CD8-positive, alpha-beta memory T cell (primary cell): ENCODE measurements at places on chromosomes 7 and 10.

GRCh38 chr10:46522295-46523118 lies 34.0 kb downstream of the GPRIN2 start:
- no peak for DNase-seq
- no peaks in the 10 kb centered on the region for H3K36me3 ChIP-seq
- H3K4me1 ChIP-seq: no peaks in the 10 kb centered on the region
- no peak overlapping the region for H3K4me3 ChIP-seq
- no peak overlapping the region for H3K27ac ChIP-seq

- no peaks in the 10 kb centered on the region for H3K36me3 ChIP-seq
- no peak overlapping the region for H3K27ac ChIP-seq
- H3K4me3 ChIP-seq: no peak overlapping the region
- no peaks in the 10 kb centered on the region for H3K27me3 ChIP-seq
- no peak for DNase-seq
- no peaks in the 10 kb centered on the region for H3K4me1 ChIP-seq
These were observed 75.7 kb downstream of the CHST15 start for GRCh38 chr10:124017729-124018128.

- no peak overlapping the region for H3K27ac ChIP-seq
- H3K4me3 ChIP-seq: no peak overlapping the region
- DNase-seq: no peak
These were observed 20.2 kb upstream of the FHIP2A start for GRCh38 chr10:114801411-114801813.

- no peaks in the 10 kb centered on the region for H3K27me3 ChIP-seq
- H3K4me1 ChIP-seq: peaks cover 31% of the 10 kb centered on the region
- peak overlapping the region; percentile 99 for H3K4me3 ChIP-seq
- peaks cover 16% of the 10 kb centered on the region for H3K36me3 ChIP-seq
- H3K27ac ChIP-seq: peak overlapping the region; percentile 89
These were observed 26.5 kb downstream of the TNRC18 start for GRCh38 chr7:5396999-5397663.

DNA sequence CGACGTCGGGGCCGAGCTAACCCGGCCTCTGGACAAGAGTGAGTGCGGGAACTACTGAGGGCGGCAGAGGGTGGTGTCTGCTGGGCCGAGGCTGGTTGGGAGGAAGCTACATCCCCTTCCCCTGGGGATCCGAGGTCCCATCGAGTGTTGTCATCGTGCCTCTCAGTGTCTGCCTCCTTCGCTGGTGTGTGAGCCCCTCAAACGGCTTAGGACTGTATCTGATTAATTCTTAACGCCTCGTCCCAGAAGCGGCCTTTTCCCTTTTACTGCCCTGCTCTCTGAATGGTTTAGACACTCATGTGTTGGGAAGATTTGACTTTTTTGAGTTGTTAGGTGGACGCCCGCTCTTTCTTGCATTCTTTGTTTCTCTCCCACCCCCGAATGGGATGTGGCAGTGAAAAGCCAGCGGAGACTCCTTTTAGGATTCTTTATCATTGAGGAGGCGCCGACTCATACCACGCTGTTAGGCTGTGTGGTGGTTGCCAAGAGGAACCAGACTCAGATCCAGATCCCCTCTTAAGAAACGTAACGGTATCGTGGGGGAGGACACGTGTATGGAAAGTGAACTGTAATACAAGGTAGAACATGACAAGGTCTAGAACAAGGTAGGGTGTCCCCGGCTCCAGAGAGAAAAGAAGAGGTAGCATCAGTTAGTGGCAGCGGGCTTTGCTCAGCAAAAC lies 631 bp downstream of the SUPV3L1 start:
- peak overlapping the region; percentile 77 for H3K4me3 ChIP-seq
- peaks cover 15% of the 10 kb centered on the region for H3K4me1 ChIP-seq
- peak overlapping the region; percentile 97 for H3K27ac ChIP-seq

GRCh38 chr7:69184339-69184738 lies 413.9 kb upstream of the AUTS2 start:
- no peaks in the 10 kb centered on the region for H3K36me3 ChIP-seq
- H3K27ac ChIP-seq: no peak overlapping the region
- no peaks in the 10 kb centered on the region for H3K27me3 ChIP-seq
- no peak overlapping the region for H3K4me3 ChIP-seq
- no peaks in the 10 kb centered on the region for H3K4me1 ChIP-seq
- DNase-seq: no peak

GRCh38 chr7:73682745-73683055 lies 553 bp downstream of the DNAJC30 start:
- H3K4me1 ChIP-seq: peaks cover 24% of the 10 kb centered on the region
- DNase-seq: no peak
- peaks cover 19% of the 10 kb centered on the region for H3K36me3 ChIP-seq
- no peaks in the 10 kb centered on the region for H3K27me3 ChIP-seq
- H3K27ac ChIP-seq: peak overlapping the region; percentile 93

DNA sequence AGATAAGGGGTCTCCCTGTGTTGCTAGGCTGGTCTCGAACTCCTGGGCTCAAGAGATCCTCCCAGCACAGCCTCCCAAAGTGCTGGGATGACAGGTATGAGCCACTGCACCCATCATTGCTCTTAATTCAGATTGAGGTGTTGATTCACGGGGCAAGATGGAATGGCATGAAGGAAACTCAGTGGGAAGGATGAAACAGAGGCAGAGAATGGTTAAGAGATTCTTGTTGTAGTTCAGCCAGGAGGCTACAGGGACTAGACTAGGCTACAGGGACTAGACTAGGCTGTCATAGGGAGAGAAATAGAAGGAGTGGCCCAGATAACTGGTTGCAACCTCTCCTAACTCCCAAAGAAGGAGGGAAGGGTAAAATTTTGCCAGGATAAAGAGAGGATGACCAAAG lies 48.0 kb downstream of the THNSL1 start:
- DNase-seq: no peak
- H3K36me3 ChIP-seq: no peaks in the 10 kb centered on the region
- no peak overlapping the region for H3K27ac ChIP-seq
- no peaks in the 10 kb centered on the region for H3K27me3 ChIP-seq
- H3K4me3 ChIP-seq: no peak overlapping the region

DNA sequence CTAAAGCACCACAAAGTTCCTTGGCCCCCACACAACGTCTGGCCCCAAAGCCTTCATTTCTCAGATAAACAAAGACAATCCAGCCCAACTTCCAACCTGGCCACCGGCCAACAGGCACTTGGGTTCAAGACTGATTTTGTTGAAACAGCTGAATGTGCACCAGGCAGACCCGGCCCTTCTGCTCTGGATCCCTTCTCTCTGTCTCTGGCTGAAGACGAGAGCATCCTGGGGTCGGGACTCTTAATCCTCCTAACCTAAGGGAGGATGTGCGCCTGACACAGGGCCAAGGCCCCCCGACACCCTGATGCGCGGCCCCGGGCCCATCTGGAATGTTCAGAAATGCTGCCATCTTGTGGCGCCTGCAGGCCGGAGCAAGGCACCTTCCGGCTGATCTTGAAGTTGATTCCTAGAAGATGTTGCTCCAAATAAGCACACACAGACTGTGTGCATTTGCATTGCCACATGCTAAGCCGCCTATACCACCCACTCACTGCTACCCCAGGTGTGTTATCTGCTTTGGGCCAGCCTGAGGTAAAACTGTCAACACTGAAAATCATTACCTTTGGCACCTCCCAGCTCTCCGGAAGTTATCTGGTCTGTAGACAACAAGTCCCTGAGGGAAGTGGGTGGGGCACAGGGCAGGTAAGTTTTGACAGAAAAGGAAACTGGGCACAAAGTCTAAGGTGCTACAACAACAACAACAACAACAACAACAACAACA lies 98.4 kb upstream of the HABP2 start:
- H3K4me3 ChIP-seq: no peak overlapping the region
- no peaks in the 10 kb centered on the region for H3K27me3 ChIP-seq
- H3K27ac ChIP-seq: no peak overlapping the region

GRCh38 chr10:64682043-64682442 lies 1160.8 kb downstream of the REEP3 start:
- no peak overlapping the region for H3K4me3 ChIP-seq
- H3K4me1 ChIP-seq: no peaks in the 10 kb centered on the region
- no peak overlapping the region for H3K27ac ChIP-seq
- H3K27me3 ChIP-seq: no peaks in the 10 kb centered on the region

- H3K4me1 ChIP-seq: no peaks in the 10 kb centered on the region
- H3K4me3 ChIP-seq: no peak overlapping the region
These were observed 326.9 kb downstream of the KIF20B start for GRCh38 chr10:90028312-90028711.

DNA sequence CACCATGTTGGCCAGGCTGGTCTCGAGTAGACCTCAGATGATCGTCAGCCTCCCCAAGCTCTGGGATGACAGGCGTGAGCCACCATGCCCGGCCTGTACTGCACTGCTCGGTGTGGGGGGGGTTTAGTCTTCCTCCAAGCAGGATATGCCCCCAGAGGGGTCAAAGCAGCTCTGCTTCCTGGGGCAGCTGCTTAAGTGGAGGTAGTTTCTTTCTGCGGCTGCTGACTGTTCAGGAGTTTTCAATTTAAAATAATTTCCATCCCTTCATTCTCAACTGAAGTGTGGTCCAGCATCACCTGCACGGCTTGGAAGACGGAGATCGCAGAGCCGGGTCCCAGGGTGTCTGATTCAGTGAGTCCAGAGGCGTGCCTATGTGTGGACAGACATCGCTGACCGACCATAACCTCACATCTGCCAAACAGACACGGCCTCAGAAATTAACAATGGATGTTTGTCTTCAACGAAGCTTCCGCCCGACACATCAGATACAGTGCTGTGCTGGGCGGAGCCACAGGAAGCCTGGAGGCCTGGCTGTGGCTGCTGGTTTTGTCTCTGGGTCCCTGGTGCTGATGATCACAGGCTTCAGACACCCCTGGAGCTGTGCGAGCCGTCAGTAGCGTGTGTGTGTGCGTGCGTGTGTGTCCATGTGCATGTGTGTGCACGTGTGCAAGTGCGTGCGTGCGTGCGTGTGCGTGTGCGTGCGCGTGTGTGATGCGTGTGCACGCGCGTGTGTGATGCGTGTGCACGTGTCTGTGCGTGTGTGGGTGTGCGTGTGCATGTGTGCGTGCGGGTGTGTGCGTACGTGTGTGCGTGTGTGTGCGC lies 226.5 kb upstream of the PITRM1 start:
- H3K4me3 ChIP-seq: no peak overlapping the region
- no peaks in the 10 kb centered on the region for H3K36me3 ChIP-seq
- H3K4me1 ChIP-seq: no peaks in the 10 kb centered on the region
- DNase-seq: no peak
- no peaks in the 10 kb centered on the region for H3K27me3 ChIP-seq
